D341Med (cell line): ENCODE measurements at places on chromosomes 5 and 9.
A peak's percentile ranks its signal among the peaks of the same experiment; 100 is the strongest.

- no peak for DNase-seq
Measured at GRCh38 chr5:61120534-61120933, 41.7 kb downstream of the SMIM15 start.

DNA sequence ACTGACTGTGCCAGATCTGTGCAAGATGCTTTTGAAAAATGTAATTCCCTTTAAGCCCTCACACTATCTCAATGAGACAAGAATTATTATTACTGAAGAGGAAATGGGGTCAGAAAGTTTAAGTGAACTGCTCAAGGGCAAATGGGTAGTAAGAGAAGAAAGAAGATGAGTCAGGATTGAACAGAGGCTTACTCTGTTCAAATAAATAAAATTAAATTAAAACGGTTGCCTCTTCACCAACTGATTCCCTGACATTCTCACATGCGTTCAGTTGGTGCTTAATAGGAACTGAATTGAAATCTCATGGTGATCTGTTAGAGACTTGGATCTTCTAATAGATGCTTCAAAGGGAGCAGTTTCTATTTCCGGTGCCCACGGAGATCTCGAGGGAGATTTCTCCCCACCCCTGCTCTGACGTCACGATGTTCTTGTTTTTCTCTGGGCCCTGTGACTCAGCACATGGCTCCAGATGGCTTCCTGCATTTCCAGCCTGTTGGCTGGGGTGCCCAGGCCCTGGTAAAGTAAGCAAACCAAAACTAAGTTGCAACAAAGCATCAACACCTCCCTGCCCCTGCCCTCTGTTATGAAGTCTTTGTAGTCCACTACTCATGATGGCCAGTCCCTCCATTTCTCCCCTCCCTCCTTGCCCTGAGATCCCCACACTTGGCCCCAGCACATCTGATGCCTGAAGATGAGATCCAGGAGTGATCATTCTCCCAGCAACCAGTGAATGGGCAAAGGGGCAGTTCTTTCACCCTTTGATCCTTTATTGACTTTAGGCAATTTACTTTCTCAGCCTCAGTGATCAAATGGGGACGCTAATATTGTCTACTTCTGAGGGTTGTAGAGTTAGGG, 106.1 kb upstream of the CPEB4 start:
- DNase-seq: no peak

DNA sequence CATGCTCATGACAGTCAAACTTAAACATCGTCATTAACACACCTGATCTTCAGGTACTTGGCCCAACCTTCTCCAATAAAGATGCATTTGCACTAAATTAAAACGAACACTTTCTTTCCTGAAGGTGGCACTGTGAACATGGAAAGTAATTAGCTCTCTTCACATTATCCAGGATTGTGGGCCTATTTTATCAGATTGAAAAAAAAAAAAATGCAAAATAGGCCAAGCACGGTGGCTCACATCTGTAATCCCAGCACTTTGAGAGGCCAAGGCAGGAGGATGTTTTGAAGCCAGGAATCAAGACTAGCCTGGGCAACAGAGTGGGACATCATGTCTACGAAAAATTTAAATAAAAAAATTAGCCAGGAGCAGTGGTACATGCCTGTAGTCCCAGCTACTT, 14.4 kb upstream of the CDC20B start:
- DNase-seq: peak; percentile 40

DNA sequence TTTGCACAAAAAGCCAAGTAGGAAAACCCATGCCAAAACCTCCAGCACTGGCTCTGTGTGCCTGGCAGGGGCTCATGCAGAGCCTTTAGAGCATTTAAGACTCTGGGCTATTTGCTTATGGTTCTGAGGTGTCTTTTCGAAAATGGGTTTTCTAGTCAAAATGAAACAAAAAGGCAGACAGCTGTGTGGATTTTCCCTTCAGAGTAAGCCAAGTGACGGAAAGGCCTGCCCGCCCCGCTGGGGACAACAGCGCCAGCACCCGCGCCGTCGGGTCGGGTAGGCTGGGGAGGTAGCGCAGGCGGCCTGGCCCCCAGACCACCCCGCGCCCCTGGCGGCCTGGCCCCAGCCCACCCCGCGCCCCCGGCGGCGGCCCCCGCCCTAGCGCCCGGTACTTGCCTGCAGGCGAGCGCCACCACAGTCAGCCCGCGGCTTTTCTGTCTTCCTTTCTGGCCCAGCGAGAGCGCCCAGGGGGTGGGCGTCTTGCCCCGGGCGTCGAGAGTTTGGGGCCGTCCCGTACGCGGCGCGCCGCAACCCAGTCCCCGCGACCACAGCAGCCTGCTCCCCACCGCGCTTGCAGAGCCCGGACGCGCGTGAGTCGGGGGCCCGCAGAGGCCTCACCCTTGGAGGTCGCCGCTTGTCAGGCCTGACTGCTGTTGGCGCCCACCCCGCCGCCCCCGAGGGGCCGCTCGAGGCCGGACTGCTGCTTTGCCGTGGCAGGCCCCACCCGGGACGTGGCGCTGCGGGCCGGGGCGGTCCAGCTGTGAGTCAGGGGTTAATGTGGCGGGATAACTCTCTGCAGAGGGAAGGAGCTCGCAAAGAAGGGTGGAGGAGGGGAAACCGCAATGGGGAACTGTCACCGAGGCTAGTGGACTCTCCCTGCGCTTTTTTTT, at the start of gene TICAM2:
TICAM2 (minus strand) TSS at position 779 of the 890 bp plus-strand sequence. CDS start 21,223 bp downstream, outside the sequence.
- DNase-seq: peak; percentile 37

DNA sequence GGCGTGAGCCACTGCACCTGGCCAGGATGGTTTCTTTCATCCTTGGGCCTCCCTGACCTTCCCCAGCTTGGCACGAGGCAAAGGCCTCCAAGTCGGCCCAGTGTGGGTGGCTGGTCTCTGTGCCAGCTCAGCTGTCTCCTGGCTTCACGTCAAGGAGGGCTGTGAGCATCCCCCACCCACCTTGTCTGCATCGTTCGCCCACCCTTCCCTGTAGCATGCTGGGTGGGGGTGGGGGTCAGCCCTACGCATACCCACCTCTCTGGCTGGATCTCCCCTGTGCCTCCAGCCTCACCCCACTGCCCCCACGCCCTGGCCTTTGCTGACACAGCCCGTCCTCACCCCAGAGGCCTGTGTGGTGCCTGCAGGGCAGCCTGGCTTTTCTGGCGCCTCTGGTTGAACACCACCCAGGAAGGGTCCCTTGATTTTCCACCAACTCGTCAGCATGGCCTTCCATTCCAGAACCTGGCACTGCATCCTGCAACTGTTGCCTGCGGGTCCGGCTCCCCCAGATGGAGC, 8.8 kb upstream of the WDR5 start:
- peak; percentile 15 for DNase-seq

GRCh38 chr5:107781451-107781850, 110.7 kb upstream of the EFNA5 start:
- no peak for DNase-seq

GRCh38 chr5:83589786-83590185, 118.2 kb downstream of the VCAN start:
- no peak for DNase-seq
